ENCODE measurements at places on chromosomes 16 and 17.

DNA sequence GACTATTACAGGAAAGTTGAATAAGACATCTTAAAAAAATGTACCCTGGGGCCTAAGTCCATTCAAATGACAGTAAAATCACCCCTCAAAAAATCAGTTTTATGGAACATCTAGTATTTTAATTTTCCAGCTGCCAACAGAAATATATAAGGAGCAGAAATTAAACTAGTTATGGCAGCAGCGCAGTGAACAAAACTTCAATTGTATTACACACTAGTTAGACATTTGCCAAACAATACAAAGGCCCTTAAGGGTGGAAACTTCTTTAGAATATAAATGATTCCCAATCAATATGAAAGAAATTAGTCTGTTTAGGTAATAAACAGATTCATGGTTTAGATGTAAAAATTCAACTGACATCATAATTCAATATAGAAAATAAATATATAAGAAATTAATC, 18.1 kb upstream of the RFFL start:
- no peak for DNase-seq

DNA sequence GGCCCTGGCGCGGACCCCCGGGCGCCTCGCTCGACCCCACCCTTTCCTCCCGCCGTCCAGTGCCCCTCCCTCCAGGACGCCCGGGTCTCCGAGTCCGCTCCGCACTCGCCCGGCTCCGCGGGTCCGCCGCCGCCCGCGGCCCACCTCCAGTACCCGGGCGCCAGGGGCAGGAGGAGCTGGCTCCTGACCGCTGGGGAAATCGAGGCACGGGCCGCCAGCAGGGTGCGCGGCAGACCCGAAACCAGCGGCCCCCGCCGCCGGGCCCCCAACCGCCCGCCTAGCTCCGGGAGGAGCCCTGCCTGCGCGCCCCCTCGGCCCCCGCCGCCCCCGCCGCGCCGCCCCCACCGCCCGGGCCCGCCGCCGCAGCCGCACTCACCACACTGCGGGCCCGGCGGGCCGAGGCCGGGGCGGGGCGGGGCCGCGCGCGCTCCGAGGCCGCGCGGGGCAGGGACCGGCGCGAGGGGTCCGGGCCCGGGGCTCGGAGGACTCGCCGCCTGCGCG, 333 bp downstream of the MAFG start:
- DNase-seq: no peak

- no peak for DNase-seq
Observed at GRCh38 chr16:53712065-53712464, 8.1 kb downstream of the FTO start.

DNA sequence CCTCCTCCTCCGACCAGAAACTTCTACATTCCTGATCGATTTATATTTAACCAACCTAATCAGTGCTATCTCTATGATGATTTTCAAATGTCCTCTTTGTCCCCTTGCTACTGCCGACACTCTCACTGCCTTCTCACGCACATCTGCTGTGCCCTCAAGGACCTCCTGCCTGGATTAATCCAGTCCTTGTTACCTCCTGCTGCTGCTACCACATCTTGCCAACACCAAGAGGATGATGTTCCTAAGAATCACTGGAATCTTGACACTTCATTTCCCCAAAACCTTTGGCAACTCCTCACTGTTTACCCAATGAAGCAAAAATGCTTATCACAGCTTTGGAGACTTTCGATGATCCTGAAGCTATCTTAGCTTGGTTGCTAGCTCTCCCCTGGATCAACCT, 287.3 kb upstream of the AXIN2 start:
- no peak for DNase-seq

DNA sequence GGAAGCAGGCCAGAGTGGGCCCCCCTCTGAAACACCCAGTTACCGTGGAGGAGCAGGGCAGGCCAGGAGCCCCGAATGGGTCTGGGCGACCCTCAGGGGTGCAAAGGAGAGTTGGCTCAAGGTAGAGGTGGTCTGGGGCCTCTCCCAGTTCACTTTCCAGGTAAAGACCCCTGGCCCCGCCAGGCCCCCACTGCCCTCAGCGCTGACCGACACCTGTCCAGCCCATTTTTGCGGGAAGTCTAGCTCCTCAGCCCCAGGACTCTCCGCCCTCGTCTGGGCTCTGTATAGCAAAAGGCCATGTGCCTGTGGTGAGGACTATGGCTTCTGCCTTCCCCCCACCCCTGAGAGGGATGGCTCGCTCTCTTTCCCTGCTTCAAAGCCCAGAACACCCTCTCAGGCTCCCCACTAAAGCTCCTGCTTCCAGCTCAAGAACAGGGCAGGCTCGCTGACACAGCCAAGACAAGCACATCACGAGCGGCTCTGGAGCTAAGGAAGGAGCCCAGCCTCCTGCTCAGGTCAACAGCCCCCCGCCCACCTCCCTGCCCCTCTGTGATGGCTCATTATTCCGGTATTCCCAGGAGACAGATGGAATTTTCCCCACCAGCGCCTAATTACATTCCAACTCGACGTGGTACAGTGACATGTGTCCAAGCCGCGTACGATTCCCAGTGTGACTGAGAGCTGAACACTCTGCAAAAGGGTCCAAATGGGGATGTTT, 59.4 kb downstream of the RTN4RL1 start:
- DNase-seq: peak; percentile 20
